Thymus (tissue), 14 donors: ENCODE measurements at places on chromosomes 5 and 9.

- DNase-seq = no peak
Observed at GRCh38 chr5:163401271-163401670, 36.1 kb upstream of the CCNG1 start.

GRCh38 chr9:13358128-13358527 lies 78.6 kb upstream of the MPDZ start:
- no peak for DNase-seq

DNA sequence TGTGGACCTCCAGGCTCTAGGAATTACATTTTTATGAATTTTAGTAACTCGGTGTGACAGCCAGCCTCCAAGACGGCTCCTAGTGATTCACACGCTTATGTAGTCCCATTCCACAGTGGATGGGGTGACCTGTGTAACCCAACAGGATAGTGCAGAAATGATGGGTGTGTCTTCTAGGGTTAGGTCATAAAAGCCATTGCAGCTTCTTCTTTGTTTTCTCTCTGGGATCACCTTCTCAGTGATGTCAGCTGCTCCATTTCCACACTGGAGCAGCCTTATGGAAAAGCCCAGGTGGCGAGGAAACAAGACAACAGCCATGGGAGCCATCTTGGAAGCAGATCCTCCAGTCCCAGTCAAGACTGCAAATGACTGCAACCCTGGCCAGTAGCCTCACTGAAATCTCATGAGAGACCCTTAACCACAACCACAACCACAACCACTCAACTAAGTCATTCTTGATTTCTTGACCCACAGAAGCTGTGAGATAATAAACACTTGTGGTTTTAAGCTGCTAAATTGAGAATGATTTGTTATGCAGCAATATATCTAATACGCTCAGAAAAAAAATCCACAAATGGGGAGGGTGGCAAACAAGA lies 5.1 kb upstream of the GNPDA1 start:
- no peak for DNase-seq

DNA sequence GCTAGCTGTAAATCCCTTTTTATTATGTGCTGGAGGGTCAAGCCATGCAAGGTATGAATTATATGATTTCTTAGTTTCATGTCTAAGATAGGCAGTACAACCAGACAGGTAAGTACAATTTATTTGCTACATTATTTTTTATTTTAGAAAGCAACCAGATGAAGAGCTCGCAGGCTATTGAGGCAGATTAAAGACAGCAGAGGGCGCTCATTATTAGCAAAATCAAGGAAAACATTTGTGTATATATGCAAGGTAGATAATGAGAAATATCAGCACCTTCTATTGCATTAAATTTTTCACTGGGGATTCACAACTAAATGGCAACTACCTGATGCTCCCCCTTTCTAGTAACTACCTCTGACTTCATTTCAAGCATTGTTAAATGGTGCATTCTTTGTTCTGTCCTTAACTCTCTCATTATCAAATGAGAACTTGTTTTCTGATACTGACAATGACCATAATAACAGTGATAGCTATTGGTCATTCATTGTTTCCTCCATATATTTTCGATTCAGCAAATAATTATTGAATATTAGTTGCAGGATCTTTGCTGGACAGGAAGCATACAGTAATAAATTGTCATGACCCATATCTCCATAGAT lies 8.6 kb downstream of the SCGB3A2 start:
- peak; percentile 2 for DNase-seq
